ENCODE measurements at places on chromosomes 2 and 18.

- no peak for DNase-seq
These were observed 347.3 kb downstream of the ARHGAP15 start for GRCh38 chr2:143476336-143477087.

- no peak for DNase-seq
These were observed 651 bp downstream of the STK17B start for GRCh38 chr2:196170606-196171247.

GRCh38 chr2:57278451-57278850, 768.2 kb upstream of the VRK2 start:
- DNase-seq: no peak

GRCh38 chr2:96631804-96632435, 6.2 kb downstream of the KANSL3 start:
- DNase-seq: no peak

GRCh38 chr2:219661955-219662395, 34.5 kb downstream of the SLC4A3 start:
- no peak for DNase-seq

GRCh38 chr2:1803217-1804110, 59.1 kb upstream of the PXDN start:
- no peak for DNase-seq

GRCh38 chr2:17869128-17869527, 9.3 kb upstream of the KCNS3 start:
- DNase-seq: no peak

GRCh38 chr18:63994783-63995399, 25.0 kb downstream of the SERPINB8 start:
- peak; percentile 28 for DNase-seq

- no peak for DNase-seq
These were observed 66.8 kb upstream of the FOSL2 start for GRCh38 chr2:28325567-28326468.

GRCh38 chr18:3710712-3711301, 260.8 kb downstream of the TGIF1 start:
- DNase-seq: no peak

- DNase-seq: no peak
These were observed 31.4 kb downstream of the ZCCHC2 start for GRCh38 chr18:62554061-62554815.

DNA sequence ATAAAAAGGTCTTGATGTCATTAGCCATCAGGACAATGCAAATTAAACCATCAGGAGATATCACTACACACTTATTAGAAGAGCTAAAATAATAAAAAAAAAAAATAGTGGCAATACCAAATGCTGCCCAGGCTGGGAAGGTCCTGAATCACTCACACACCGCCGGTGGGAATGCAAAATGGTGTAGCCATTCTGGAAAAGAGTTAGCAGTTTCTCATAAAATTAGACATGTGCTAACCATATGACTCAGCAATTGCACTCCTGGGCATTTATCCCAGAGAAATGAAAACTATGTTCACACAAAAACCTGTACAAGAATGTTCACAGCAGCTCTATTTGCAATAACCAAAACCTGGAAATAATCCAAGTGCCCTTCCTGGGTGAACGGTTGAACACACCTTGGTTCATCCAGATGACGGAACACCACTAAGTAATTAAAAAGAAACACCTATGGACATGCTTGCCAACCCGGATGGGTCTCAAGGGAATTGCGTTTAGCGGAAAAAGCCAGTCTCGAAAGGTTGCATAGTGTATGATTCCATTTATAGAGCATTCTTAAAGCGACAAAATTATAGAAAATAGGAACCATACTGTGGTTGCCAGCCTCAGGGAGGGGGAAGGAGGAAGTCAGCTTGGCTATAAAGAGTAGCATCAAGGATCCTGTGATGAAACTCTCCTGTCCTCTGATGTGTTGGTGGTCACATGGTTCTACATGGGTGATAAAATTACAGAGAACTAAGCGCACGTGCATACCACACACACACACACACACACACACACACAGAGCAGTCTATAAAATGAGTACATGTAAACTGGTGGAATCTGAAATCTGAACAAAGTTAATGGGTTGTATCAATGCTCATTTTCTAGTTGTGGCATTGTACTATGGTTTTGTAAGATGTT, 4.6 kb downstream of the MBP start:
- no peak for DNase-seq

GRCh38 chr2:231415029-231415428, 19.5 kb downstream of the B3GNT7 start:
- no peak for DNase-seq

DNA sequence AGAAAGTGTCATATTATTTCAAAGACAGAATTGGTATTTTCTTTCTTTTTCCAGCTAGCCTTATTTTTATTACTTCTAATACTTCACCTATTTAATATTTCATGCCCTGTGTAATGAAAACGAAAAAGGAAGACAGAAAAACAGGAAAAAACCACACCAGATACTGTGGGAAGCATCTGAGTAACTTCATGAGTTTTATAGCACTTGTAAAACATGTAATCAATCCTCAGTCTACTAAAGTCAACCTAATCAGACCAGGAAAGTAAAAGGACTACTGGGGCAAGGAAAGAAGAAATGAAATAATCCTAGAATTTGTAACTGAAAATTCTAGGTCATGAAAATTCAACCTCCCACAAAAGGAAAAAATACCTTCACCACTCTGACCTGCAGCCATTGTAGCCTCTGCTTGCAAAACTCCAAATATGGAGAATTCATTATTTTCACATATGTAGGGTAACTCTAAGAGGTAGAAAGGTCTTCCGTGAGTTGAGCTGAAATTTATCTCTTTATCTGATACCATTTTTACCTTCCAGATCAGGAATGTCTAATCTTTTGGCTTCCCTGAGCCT, 34.7 kb upstream of the STRN start:
- no peak for DNase-seq

DNA sequence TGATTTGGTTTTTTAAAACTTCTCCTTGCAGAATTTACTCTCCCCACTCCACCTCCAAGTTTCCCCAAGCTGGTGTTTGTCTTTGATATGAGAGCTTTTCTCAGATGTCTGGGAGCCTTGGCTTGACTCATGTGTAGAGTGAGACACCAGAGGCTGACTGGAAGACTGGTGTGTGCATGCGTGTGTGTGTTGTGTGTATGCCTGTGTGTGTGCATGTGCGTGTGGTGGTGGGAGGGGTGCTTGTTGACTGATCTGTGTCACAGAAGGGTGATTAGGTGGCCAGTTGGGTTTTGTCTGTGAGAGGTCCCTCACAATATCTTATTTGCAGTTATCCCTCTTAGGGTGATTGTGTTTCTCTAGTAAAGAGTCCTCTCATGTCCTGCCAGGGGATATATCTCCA, 50.5 kb upstream of the HPCAL1 start:
- no peak for DNase-seq

GRCh38 chr2:190031969-190032618, 30.4 kb downstream of the MSTN start:
- DNase-seq: no peak

GRCh38 chr2:53252115-53252514, 515.5 kb upstream of the CHAC2 start:
- DNase-seq: no peak

- no peak for DNase-seq
These were observed 55.6 kb upstream of the LAMA1 start for GRCh38 chr18:7173216-7173615.

DNA sequence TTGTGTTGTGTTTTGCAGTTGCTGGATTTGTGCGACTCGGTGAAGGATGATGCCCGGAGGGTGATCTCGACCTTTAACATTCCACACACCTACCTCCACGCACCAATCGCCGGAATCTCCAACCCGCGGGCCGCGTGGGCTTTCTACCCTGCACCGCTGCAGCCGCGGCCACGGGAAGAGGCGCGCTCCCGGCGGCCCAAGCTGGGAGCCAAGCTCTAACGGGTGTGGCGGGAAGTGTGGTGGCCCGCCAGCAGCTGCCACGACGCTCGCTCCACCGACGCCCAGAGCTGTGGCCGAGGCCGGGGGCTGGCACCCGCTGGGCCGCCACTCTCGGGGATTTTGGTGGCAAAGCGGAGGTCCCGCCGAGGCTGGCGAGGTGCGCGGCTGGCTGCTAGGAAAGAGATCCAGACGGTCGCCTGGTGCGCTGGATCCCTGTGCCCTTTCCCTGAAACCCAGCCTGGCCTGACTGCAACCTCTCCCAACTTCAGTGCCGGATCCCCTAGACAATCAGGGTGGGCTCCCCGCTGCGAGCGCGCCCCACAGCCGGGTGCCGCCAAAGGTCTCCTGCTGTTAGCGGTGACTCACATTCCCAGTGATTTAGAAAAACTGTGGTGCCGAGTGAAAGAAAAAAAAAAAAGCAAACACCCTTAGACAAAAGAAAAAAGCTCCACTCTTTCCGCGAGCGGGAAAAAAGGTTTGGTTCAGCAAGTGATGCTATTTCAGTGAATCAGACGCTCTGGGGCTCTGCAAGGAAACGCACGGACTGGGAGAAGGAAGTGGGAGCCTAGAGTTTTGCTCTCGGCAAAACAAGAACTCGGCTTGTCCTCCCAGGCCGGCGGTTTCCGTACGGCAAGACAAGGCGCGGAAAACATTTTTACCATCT, 2.9 kb upstream of the BCL2L11 start:
- DNase-seq: no peak

DNA sequence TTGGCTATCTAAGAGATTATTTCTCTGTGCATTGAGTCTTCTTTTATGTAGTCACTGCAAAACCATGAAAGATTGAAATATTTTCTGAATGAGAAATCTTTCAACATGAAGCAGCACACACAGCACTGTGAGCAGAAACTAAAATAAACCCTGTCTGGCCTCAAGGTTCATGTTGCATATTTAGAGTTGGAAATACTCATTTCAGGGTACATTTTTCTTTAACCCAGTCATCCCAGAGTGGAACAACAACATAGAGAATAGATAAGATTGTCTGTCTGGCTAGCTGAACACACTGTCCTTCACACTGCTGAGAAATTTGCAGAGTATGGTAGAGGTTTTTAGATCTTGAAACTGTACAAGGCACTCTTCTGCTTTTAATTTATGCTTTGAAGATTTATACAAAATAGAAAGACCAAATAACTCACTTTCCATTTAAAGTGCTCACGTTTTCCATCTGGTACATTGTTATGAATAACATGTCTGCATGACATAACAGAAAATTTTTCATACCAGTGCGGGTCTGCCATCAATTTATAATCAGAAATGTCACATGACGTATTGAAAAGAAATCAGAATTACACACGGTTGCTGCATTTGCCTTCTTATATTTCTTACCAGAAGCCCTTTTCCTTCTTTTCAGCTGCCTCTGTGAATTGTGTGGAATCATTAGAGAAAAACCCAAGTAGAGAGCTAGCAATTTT, 25.0 kb upstream of the FN1 start:
- no peak for DNase-seq

- DNase-seq: no peak
These were observed 524 bp upstream of the FEV start for GRCh38 chr2:218985325-218986091.

DNA sequence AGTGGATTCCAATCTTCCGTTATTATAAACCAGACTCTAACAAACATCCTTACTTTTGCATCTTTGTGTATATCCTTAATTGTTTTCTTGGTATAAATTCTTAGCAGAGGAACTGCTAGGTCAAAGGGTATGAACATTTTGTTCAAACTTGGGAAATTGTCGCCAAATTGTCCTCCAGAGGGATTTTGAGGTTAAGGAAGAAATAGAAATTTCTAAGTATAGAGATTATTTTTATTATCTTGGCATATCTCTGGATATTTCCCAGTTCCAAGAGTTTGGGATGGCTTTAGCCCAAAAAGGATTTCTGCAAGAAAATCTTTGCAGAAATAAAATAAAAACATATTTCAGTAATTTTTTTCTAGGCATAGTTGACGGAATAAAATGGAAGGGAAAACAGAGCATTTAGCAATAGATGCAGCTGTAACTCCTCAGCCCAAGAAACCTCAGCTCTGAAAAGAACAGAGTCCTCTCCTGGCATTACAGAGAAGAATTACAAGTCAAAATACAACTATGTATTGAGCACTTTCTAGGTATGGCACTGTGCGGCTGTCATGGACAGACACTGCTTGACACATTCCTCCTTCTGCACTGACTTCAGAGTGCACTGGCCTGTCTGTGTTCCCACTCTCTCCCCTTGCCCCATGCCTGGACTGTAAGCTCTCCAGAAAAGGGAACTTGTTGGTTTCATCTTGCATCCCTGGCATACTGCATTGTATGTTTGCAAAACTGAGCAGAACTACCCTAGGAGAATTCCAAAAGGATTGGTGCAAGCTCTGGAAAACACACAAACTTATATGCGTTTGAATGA, 117.3 kb upstream of the STON1 start:
- DNase-seq: no peak

- DNase-seq: no peak
These were observed 13.1 kb downstream of the MOCOS start for GRCh38 chr18:36200354-36200771.

DNA sequence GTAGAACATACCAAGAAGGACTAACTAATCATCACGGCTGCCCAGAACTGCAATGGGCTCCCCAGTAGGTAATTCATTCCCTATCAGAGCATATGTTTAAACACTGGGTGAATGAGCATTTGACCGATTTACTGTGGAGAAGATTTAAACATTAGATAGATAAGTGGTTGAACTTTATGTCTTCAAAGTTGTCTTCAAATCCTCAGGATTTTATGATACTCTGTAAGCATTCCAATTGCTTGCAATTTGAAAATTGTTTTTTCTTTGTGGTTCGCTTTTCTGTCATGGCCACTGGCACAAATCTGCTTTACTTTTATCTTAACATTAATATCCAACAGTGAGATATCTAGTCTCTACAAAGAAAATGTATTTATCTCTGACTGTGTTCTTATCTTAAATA, 37.7 kb upstream of the MMADHC start:
- DNase-seq: no peak

DNA sequence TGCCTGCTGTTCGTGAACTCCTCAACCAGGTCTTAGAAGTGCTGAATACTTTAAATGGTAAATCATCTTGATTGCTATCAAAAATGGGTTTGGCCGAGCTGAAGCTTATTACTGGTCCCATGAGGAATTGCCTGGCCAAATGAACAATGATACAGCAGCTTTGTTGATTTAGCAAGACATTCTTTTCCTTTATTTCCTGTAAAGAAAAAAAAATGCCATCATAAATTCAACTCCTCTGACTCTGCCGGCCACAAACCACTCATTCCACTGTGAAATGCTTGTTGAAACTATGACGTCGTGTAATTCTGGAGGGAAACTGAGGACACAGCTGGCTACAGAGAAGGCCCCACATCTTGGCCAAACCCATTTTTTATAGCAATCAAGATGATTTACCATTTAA, 74.2 kb upstream of the ID2 start:
- no peak for DNase-seq

- DNase-seq: no peak
These were observed 8.7 kb upstream of the TXNDC2 start for GRCh38 chr18:9876867-9877654.

DNA sequence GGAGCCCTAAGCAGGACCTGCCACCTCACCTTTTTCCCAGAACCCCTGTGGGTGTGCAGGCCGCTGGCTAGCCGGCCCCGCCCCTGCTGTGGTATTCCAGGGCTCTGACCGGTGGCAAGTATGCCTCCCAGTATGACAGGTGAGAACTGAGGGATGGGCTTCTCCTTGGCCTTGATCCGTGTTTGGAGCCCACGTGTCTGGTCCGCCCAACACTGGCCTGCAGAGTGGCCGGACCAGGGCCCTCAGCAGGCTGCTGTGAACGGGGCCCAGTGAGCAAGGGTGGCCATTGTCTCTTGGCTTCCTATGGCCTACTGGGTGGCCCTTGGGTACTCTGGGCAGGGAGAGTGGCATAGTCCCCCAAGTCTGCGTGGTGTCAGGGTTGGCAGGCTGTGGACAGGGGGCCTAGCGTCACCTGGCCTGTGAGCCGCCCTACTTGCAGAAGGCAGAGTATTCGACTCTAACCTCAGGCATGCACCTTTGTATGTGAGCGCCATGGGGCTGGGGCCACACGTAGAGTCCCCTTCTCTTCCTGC, 1.8 kb downstream of the RNPEPL1 start:
- no peak for DNase-seq

- no peak for DNase-seq
These were observed 134.0 kb downstream of the PID1 start for GRCh38 chr2:229137066-229137465.
